ENCODE measurements at places on chromosomes 7 and 10. TPM values are rescaled to one million over a fixed set of nuclear protein-coding genes. Genes with fewer than 3 reads are reported as not detected.
A peak's percentile ranks its signal among the peaks of the same experiment; 100 is the strongest.

DNA sequence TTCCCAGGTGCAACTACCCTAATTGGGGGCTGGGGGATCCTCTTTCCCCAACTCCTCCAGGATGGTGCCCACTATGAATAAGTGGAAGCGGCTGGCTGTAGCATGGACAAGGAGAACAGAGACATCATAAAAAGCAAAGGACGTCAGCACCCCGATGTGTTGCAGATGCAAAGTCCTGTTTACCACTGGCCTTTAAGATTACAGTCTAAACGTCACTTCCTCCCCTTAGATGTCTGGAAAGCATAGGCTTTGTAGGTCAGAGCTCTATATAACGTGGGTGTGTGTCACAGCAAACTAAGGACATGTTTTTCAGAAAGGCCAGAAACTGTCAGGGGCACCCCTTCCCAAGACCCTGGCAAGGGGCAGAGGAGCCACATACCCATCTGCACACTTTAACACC is 7.9 kb downstream of the COBL start:
- DNase-seq, result no peak
- peaks cover 73% of the 10 kb centered on the region for H3K4me1 ChIP-seq
- no peaks in the 10 kb centered on the region for H3K27me3 ChIP-seq
- no peak overlapping the region for H3K4me3 ChIP-seq
- H3K27ac ChIP-seq, result peak overlapping the region; percentile 57

DNA sequence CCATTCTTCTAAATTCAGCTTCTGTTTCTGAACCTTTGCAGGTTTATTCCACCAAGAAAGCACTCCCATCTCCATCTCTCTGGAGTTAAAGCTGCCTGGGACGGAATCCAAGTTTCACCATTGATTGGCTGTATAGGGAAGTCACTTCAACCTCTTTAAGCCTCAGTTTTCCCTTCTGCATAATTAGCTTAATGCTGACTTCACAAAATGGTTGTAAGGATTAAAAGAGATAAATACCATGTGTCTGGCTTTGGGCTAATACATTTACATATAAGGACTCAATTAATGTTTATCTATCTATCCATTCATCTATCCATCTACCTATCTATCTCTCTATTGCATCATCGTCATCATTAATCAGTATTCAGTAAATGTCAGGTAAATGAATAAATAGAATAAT is 629.6 kb upstream of the MGMT start:
- H3K4me3 ChIP-seq, result no peak overlapping the region
- DNase-seq, result no peak
- H3K4me1 ChIP-seq, result no peaks in the 10 kb centered on the region
- H3K27me3 ChIP-seq, result no peaks in the 10 kb centered on the region
- H3K27ac ChIP-seq, result no peak overlapping the region
- no peaks in the 10 kb centered on the region for H3K36me3 ChIP-seq

Gene PON1
- 0.26 TPM for total RNA-seq

Gene VPS37D
- total RNA-seq, result 7.5 TPM

Gene SPOCK2
- total RNA-seq, result 4.7 TPM

DNA sequence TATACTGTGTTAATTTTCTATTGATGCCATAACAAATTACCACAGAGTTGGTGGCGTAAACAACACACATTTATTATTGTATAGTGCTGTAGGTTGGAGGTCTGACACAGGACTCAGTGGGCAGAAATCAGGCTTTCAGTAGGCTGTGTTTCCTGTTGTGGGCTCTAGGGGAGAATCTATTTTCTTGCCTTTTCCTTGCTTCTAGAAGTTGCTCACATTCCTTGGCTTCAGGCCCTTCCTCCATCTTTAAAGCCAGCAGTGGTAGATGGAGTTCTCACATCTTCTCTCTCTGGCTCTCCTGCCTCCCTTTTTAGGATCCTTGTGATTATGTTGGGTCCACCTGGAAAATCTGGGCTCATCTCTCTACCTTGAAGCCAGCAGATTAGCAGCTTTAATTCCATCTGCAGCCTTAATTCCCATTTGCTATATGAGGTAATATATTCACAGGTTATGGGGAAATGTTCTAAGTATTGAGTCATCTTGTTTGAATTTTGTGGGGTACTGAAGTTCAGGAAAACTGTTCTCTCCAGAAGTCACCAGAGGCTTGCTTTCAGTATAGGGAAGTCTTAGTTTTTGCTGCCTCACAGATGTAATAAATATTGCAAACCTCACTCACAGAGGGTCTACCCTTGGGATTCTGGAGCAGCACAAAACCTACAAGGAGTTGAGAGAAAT is 38.9 kb downstream of the CCNY start:
- no peak overlapping the region for H3K27ac ChIP-seq
- H3K4me3 ChIP-seq, result no peak overlapping the region
- peaks cover 3% of the 10 kb centered on the region for H3K36me3 ChIP-seq
- no peaks in the 10 kb centered on the region for H3K27me3 ChIP-seq
- peaks cover 37% of the 10 kb centered on the region for H3K4me1 ChIP-seq
- no peak for DNase-seq

Gene GPR26
- total RNA-seq, result 0.05 TPM

Gene IKZF1
- 1.9 TPM for total RNA-seq

DNA sequence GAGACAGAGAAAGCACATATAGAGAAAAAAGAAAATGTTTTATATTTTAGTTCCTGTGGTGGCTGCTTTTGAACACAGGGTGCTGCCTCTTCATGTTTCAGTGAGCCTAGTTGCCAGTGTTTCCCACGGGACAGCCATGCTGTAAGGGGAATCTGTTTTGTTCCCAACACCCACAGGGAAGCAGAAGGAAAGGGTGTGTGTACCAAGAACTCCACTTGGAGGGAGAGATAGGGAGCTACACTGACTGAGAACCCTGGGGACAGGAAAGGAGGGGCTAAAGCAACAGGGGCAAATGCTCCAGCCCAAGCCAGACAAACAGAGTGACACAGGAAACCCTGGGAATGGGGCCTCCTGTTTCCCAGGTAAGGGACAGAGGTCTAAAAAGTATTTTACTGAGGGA is 40.2 kb downstream of the FRMPD2 start:
- no peak for DNase-seq
- H3K27ac ChIP-seq, result no peak overlapping the region
- no peaks in the 10 kb centered on the region for H3K36me3 ChIP-seq
- peaks cover 8% of the 10 kb centered on the region for H3K4me1 ChIP-seq

Gene PSD
- 10.2 TPM for total RNA-seq

DNA sequence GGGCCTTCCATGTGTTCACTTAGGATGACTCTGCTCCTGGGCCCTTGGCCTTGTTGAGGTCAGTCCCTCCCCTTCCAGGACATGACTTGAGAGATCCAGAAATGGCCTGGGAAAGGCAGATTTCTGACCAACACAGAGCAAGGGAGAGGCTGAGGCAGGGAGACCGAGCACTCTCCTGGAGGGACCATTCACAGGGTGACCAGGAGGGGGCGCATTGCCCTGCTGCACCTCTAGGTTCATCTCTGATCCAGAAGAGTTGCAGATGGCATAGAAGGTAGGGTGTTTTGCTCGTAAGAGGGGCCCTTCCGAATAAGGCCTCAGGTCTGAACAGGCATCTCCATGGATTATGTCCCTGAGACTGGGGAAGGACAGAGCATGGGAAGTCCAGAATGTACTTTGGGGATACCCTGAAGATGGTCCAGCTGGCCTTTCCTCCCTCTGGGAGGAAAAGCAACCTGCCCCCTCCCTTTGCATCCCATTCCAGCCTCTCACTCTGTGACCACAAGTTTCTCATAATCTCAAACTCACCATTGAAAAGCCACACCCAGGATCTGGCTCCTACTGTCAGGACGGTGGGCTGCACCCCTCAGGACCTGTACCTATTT is 6.6 kb downstream of the DMBT1 start:
- H3K4me3 ChIP-seq, result no peak overlapping the region
- no peak overlapping the region for H3K27ac ChIP-seq
- no peaks in the 10 kb centered on the region for H3K36me3 ChIP-seq
- H3K4me1 ChIP-seq, result no peaks in the 10 kb centered on the region

Gene ASIC3
- 5.5 TPM for total RNA-seq

All from WTC11 (cell line).